Head of caudate nucleus (tissue), 42 donors: ENCODE measurements at places on chromosomes 11 and 22.
A peak's percentile ranks its signal among the peaks of the same experiment; 100 is the strongest.

- no peak for DNase-seq
Observed at GRCh38 chr11:86918496-86918895, 36.7 kb downstream of the FZD4 start.

DNA sequence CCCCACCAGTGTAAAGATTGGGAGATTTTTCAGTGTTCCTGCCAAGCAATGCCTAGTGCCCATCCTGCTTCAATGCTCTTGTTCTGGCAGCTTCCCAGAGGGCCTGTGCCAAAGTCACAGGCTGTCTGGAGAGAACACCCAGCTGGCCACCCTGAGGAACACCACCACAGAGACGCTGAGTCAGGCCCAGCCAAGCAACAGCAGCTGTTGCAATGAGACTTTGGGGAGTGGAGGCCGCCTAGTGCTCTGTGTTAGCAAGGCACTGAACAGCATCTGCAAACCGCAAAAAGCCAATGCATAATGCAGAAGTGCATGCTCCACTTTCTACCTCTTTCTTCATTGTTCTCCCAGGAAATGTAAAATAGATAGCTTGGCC, 168.1 kb downstream of the NXPE2 start:
- DNase-seq = peak; percentile 39

GRCh38 chr11:17479284-17480214, 2.9 kb upstream of the ABCC8 start:
- no peak for DNase-seq

DNA sequence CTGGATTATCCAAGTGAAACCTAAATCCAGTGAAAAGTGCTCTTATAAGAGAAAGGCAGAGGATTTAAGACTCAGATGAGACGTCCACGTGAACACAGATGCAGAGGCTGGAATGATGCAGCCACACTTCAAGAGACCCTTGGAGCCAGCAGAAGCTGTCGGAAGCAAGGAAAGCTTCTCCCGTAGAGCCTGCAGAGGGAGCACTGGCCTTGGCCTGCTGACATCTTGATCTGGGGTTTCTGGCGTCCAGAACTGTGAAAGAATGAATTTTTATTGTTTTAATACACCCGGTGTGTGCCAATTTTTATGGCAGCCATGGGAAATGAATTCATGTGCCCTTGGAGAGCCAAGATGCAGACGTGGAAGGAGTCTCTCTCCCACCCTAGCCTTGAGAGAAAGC, 407.0 kb upstream of the B3GAT1 start:
- no peak for DNase-seq

- DNase-seq = no peak
Observed at GRCh38 chr22:40606306-40606705, 30.2 kb downstream of the MRTFA start.

GRCh38 chr11:104443387-104443786, 279.4 kb upstream of the PDGFD start:
- no peak for DNase-seq

DNA sequence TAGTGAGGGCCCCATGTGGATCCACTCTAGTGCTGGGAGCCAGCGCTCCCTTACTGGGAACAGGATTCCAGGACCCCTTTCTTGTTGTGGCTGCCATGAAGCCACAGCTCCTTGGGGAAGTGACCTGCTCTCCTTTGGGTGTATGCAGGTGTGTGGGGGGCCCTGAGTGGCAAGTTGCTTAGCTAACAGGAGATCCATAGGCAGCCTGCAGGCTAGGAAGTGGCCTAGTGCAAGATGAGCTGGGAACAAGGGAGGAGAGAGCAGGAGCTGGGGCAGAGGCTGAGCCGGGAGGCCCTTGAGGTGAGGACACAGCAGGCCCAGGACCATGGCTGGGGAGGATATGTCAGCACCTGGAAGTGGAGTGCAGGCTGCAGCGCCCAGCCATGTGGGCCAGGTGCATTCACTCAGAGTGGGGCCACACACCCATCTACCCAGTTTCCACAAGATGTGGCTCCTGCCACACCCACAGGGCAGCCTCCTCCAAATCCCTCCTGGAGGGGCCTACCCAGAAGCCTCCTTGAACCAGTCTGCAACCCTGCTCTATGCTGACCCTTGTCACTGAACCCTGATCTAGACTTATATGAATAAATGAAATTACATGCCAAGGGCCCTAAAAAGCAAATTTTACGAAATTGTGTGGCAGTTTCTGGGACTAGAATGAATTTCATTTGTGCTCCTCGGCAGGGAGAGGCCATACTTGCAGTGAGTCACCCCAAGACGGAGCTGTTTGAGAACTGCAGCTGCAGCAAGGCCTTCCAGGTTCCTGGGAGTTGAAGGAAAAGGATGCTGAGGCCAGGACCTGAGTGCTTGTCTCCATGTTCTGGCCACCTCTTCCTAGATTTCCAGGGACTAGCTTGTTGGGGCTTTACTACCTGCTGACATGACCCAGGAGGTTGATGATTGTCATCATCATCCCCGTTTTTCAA, 3.2 kb downstream of the THAP7 start:
- no peak for DNase-seq

DNA sequence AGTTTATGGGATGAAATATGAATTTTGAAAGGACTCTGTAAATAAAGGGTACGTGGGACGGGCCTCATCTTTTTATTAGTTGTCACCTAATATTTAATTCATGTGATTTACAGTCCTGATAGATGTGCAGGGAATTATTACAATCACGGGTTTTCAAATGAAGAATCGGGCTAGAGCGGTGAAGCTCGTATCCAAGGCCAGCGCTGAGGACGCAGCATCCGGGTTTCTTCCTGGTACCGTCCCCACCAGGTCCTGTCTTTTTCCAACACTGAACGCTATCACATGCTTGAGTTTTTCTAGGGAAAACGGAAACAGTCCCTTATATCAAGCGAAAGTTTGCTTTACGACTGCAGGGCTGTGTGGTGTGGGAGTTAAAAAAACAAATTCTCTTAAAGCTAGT, 787 bp downstream of the SMDT1 start:
- peak; percentile 69 for DNase-seq

GRCh38 chr11:65791719-65792213, 4.9 kb downstream of the OVOL1 start:
- no peak for DNase-seq

DNA sequence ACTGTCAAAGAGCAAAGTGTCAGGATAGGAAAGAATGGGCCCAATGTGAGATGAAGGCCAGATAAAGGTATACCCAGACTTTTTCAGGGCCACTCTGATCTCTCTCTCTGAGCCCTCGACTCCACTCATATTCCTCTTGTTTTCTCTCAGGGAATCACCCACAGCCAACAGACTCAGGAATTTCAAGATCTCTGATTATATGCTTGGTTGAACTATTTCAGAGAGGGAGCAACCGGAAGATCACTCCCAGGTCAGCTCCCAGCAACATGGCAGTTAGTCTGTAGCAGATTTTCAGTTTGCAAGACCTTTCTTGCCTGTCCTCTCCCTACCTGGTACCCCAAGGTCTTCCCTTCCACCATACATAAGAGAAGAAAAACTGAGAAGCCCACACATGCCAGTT, 102.5 kb downstream of the C11orf58 start:
- no peak for DNase-seq

DNA sequence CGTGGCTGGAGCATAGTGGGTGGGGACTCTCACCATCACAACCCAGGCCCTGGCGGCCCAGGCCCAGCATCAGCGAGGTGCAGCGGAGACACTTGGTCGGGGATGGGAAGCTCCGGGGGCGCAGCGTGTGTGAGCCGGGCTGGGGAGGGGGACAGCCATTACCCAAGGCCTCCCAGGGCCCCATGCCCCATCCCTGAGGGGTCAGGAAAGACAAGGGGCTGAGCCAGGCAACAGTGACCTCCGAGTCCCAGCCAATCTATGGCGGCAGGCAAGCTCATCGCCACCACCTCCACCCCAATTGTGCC, 11.3 kb downstream of the CDC42BPG start:
- DNase-seq = no peak

GRCh38 chr22:20117633-20118299, 740 bp upstream of the TRMT2A start:
- DNase-seq = peak; percentile 46

DNA sequence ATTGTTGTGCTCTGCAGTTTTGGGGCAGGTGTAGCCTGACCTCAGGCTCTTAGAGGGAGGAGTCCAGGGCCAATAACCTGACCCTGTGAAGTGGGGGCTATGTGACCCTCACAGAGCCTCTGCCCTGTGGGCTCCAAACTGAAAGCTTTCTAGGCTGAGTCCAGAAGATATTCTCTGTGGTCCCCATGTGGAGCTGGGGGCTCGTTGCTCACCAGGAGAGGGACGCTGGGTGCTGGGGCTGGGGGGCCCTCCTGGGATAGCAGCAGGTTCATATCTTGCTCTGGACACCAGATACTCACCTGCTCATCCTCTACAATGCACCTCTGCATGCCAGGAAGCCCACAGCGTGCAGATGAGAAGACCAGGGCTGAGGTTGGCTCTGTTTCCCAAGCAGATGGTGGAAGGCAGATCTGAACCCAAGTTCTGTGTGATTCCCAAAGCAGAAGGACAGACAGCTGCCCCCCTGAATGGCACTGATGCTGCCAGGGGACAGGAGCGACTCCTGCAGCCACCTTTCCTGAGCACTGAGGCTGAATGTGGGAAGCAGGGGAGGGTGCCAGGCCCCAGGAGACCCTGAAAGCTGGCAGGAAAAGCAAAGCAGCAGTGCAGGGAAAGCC, 1022.0 kb downstream of the TBC1D22A start:
- no peak for DNase-seq

- DNase-seq = no peak
Observed at GRCh38 chr22:27853424-27853823, 51.9 kb upstream of the MN1 start.

GRCh38 chr11:19420868-19421533, 180.3 kb upstream of the E2F8 start:
- no peak for DNase-seq

GRCh38 chr11:122069707-122070360, 46.2 kb downstream of the BLID start:
- peak; percentile 85 for DNase-seq

DNA sequence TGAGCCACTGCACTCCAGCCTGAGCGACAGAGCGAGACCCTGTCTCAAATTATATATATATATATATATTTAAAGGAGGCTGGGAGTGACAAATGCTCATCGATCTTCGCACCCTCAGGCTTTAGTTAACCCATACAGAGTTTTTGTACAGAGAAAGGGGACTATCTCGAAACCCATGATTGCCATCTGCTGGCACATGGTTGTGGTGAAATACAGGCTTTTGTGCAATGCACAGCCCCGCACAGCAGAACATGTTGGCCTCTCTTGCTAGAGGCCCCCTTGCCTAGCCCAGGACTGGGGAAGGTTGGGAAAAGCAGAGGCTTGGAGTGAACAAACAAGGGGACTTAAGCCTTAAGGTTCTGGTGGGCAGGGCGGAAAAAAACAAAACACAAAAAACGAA, 3.6 kb downstream of the MYBPC3 start:
- DNase-seq = no peak

- DNase-seq = no peak
Observed at GRCh38 chr11:132504501-132505041, 1027.7 kb downstream of the OPCML start.

DNA sequence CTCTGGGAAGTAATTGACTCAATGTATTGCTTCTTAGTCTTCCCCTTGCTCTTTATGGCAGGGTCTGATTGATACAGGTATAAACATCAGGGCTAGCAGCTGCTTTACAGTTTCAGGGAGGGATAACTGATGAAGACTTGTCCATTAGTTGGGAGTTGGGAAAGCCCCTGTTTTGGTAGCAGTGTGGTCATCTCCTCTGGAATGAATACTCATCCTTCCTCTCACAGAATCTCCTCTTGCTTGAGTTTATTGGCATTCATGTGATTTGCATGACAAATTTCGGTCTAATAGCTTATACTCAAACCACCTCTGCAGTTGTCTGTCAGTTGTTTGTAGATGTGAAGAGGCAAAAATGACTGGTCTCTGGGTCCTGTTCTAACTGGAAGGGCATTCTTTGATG, 79.7 kb downstream of the FAT3 start:
- no peak for DNase-seq

- DNase-seq = no peak
Observed at GRCh38 chr22:30720263-30720837, 25.7 kb downstream of the OSBP2 start.

DNA sequence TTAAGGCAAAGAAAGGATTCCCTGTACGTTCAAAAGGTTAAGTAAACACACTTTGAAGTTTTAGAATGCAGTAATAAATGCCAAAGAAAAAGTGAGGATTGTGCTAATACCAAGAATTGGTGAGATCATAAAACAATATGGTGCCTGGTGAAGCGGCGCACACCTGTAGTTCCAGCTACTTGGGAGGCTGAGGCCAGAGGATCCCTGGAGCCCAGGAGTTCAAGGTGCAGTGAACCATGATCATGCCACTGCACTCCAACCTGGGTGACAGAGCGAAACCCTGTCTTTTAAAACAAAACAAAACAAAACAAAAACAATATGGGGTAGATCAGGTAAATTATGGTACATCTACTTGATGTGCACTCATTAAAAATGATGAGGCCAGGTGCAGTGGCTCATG, 73.4 kb upstream of the APOA1 start:
- DNase-seq = no peak

GRCh38 chr11:68160100-68160695, 39.0 kb upstream of the CHKA start:
- DNase-seq = no peak

DNA sequence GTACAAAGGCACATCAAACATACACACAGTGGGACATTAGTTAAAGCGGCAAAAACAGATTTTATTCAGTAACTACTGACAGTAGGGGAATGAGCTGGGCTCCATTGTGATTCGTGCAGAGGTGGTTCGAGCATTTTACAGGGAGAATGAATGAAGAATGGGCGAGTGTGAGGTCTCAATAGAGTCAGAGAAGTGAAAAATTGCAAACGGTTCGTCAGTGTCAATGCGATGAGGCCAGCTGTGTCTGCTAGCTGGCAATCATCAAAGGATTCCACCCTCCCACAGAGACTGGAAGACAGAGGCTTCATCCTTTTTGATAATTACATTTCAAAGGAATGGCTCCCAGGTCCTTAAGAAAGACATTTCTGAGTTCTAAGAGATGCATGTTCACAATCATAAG, 17.4 kb downstream of the OR4D9 start:
- DNase-seq = no peak

DNA sequence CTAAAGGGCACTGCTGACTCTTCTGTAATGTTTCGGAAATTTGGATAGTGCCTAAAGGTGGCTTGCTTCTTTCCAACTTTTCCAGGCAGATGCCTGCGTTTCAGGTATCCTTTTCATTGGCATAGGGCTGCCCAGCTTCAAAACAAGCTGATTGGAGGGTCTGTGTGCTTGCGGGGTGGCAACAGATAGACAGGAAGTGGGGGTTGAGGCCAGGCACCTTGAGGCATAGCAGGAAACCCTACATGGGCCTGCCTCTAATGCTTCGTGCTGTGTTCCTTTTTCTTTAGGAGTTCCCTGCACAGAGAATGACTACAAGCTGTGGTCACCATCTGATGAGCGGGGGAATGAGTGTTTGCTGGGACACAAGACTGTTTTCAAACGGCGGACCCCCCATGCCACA, 92.2 kb upstream of the SORL1-AS1 start:
- no peak for DNase-seq

- DNase-seq = no peak
Observed at GRCh38 chr22:50568626-50569025, 5.9 kb upstream of the SYCE3 start.
